ENCODE measurements at places on chromosomes 7 and 10.

GRCh38 chr10:51620131-51620530, 79.3 kb downstream of the CSTF2T start:
- H3K36me3 ChIP-seq = no peaks in the 10 kb centered on the region
- H3K4me1 ChIP-seq = no peaks in the 10 kb centered on the region
- H3K27ac ChIP-seq = no peak overlapping the region
- no peak overlapping the region for H3K4me3 ChIP-seq

DNA sequence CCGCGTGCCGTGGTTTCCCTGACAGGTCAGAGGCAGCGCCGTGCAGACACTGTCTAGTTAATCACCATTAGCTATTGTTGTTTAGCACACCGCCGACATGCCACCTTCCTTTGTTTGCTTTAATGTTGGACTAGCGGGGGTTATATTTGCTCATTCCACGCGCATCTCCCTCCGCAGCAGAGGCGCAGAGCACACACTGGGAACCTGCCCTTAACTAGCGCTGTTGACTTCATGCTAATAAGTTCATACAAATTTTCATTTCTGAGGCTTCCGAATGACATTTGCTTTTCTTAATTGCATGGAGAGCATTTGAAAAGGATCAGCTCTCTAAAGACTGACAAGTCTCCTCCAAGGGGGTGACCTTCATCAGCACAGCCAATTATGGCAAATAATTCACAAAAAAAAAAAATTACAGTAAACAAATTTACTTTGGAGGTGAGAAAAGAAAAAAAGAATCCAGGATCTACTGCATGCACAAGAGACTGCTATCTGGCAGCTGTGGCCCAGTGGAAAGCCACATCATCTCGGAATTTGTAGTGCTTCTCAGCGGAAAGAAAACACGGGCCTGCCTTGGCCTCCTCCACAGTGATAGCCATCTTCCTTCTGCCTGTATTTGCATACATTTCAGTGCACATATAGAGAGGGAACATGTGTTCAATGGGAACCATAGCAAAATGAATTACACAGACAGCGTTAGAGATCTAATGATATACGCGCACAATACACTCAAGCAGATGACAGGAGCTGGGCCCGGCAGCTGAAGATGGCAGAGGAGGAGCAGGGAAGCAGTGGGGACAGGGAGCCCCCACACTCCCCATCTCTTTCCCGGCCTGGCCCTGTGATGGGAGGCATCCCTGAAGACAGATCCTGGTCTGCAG, 94.2 kb downstream of the EBF3 start:
- no peak for DNase-seq
- H3K27ac ChIP-seq = no peak overlapping the region
- no peak overlapping the region for H3K4me3 ChIP-seq
- H3K36me3 ChIP-seq = no peaks in the 10 kb centered on the region
- no peaks in the 10 kb centered on the region for H3K27me3 ChIP-seq

- H3K4me1 ChIP-seq = no peaks in the 10 kb centered on the region
- no peaks in the 10 kb centered on the region for H3K36me3 ChIP-seq
- DNase-seq = no peak
- H3K27ac ChIP-seq = no peak overlapping the region
- no peaks in the 10 kb centered on the region for H3K27me3 ChIP-seq
- H3K4me3 ChIP-seq = no peak overlapping the region
Observed at GRCh38 chr10:20962165-20962564, 65.1 kb upstream of the NEBL start.

GRCh38 chr10:73746721-73747120, 2.5 kb downstream of the SEC24C start:
- no peak for DNase-seq
- H3K4me3 ChIP-seq = no peak overlapping the region
- H3K27me3 ChIP-seq = no peaks in the 10 kb centered on the region
- H3K4me1 ChIP-seq = peaks cover 5% of the 10 kb centered on the region
- peaks cover 34% of the 10 kb centered on the region for H3K36me3 ChIP-seq

DNA sequence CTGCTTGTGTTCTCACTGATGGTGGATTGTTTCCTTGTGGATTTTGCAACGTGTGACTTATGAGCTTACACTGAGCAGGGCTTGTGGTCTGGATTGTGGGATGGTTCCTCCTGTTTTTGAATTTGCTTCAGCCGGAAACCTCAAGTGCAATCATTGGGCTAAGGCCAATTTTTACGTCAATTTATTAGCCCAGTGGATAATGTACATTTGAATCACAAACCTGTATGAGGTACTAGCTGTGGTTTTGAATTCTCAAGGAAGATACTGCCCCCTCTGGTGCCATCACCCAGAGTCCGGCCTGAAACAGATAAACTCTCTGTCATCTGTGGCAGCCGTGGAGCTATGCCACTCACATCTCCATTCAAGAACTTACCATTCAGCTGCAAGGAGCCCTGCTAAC, 7.3 kb upstream of the ZNF777 start:
- no peak overlapping the region for H3K4me3 ChIP-seq
- no peaks in the 10 kb centered on the region for H3K27me3 ChIP-seq
- DNase-seq = no peak
- no peaks in the 10 kb centered on the region for H3K4me1 ChIP-seq
- peaks cover 1% of the 10 kb centered on the region for H3K36me3 ChIP-seq
- H3K27ac ChIP-seq = no peak overlapping the region

DNA sequence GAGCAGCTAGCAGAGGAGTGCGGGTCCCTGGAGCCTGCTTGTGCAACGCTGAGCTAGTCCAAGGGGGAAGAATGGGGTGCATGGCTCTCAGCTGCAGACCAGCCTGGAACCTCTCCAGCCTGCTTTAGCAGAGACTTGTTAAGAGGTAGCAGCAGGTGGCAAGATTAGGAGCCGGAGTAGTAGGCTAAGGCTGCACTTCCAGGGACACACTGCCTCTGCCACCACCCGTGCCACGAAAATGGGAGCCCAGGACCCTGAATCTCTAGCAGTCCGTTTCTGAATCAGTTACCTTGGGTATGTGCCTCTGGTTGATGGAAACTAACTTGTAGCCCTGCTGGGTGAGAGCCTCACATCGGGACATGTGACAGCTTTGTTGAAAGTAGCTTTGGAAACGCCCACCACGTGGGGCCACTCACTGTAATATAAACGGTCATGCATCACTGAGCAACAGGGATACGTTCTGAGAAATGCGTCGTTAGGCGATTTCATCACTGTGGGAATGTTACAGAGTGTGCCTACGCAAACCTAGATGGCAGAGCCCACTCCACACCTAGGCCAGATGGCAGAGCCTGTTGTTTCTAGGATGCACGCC, 25.9 kb downstream of the HTRA1 start:
- no peak overlapping the region for H3K27ac ChIP-seq
- H3K4me1 ChIP-seq = peaks cover 7% of the 10 kb centered on the region
- no peaks in the 10 kb centered on the region for H3K36me3 ChIP-seq

GRCh38 chr7:77258014-77258413, 58.4 kb upstream of the FGL2 start:
- H3K27me3 ChIP-seq = no peaks in the 10 kb centered on the region
- H3K4me3 ChIP-seq = no peak overlapping the region
- DNase-seq = no peak
- no peaks in the 10 kb centered on the region for H3K4me1 ChIP-seq
- no peaks in the 10 kb centered on the region for H3K36me3 ChIP-seq

- DNase-seq = no peak
- peaks cover 4% of the 10 kb centered on the region for H3K36me3 ChIP-seq
- H3K4me1 ChIP-seq = no peaks in the 10 kb centered on the region
- H3K4me3 ChIP-seq = no peak overlapping the region
Observed at GRCh38 chr7:37275078-37275710, 173.5 kb downstream of the ELMO1 start.

DNA sequence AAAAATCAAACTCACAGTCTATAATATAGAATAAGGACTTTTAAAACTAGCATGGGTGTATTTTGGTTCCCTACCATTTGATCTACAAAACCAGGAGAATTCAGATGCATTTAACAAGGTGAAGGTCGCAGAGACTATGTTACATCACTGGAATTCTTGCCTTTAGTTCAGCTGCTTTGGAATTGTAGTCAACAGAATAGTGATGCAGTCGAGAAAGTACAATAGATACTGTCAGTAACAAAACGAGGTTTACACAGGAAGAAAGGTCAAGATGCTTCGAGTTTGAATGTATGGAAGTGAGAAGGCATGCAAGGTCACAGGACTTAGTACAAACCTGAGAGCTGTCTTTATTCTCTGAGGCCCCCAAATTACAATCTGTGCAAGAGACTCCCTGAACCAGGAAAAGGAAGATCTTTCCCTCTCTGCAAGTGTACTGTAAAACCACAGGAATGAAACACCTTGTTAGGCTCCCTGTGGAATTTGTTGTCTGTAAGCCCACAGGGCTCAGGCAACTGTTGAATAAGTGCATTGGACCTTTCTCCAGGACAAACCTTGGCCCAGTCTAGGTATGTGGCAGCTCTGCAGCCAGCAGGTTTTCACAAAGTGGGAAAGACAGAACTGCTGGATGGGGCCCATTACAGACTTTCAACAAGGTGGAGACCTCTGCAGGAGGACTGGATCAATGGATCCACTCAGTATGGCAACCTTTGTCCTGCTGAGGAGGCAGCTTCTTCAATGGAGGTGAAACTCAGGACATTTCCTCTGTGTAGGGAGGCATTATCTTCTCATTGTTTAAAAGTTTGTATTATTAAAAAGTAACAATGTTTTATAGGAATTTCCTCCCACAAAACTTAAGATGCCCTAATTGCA, 101.1 kb upstream of the GSDME start:
- H3K36me3 ChIP-seq = peaks cover 6% of the 10 kb centered on the region
- H3K27me3 ChIP-seq = no peaks in the 10 kb centered on the region
- H3K4me1 ChIP-seq = no peaks in the 10 kb centered on the region
- no peak overlapping the region for H3K27ac ChIP-seq

DNA sequence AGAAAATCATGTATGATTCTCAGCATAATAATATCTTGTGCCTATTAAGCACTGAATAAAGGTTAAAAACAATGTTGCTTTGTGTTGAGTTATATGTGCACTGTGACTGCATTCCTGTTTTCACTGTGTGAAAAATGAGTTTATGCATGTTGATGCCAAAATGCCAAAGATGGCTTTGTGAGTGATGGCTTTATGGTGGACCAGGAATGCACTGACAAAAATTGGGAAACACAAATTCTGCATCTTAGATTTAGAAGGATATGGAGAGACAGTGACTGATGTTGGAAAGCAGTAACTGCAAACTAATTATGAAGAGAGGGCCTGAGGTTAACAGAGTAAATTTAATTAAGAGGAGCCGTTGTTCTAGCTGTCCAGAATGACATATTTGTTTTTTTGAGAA, 440.4 kb downstream of the KIF20B start:
- H3K4me3 ChIP-seq = no peak overlapping the region
- H3K27me3 ChIP-seq = no peaks in the 10 kb centered on the region
- no peak for DNase-seq
- no peak overlapping the region for H3K27ac ChIP-seq

DNA sequence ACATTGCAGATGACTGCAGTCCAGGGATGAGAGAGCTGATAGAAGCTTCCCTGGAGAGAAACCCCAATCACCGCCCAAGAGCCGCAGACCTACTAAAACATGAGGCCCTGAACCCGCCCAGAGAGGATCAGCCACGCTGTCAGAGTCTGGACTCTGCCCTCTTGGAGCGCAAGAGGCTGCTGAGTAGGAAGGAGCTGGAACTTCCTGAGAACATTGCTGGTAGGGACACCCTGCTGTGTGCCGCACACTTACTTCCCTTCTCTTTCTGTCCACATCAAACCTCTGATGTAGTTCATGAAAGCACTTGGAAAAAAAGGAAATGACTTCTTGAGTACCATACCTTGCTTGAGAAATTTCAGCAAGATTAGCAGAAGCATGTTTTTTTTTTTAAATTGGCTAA, 25.3 kb downstream of the MAP3K8 start:
- H3K4me3 ChIP-seq = no peak overlapping the region
- peaks cover 14% of the 10 kb centered on the region for H3K4me1 ChIP-seq
- H3K36me3 ChIP-seq = no peaks in the 10 kb centered on the region
- DNase-seq = no peak
- H3K27me3 ChIP-seq = no peaks in the 10 kb centered on the region
- no peak overlapping the region for H3K27ac ChIP-seq

DNA sequence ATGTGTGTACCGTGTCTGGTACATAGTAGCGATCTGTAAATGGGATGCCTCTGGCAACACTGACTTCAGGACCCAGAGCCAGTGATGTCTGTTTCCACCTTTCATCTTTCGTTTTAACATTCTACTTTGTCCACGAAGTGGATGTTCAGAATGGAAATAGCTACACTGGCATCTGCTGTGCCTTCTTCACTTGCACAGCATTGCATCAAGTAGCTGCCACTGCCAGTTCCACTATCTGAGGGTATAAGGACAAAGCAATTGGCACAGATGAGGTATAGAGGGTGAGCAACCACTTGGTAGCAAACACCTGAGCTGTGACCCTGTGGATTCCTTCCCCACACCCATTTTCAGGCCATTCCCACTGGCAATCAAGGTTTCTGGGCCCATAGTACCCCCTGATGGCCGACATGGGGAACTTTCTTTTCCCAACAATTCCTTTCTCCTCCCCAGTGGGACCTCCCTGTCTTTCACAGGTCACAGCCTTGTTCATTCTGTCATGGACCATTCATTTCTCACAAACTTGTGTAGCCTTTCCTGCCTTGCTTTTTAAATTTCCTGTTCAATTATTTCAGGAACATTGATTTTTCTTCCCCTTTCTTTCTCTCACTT, 4.0 kb downstream of the ITGA8 start:
- no peak for DNase-seq
- no peak overlapping the region for H3K27ac ChIP-seq
- H3K36me3 ChIP-seq = no peaks in the 10 kb centered on the region
- no peak overlapping the region for H3K4me3 ChIP-seq

DNA sequence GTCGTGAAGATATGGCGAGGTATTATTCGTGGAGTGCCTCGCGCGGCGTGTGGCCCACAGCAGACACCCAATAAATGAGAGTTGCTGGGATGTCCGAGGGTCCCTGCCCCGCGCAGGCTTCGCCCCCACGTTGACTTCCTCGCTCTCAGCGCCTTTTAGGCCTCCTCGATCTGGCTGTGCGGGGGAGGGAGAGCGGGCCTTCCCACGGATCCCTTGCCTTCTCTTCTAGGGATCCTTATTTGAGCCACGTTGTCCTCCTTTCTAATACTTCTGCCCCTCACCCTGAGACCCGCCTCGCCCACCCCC, 660 bp downstream of the VCL start:
- DNase-seq = no peak
- H3K4me3 ChIP-seq = peak overlapping the region; percentile 88
- H3K4me1 ChIP-seq = peaks cover 24% of the 10 kb centered on the region
- H3K27me3 ChIP-seq = no peaks in the 10 kb centered on the region

- H3K27ac ChIP-seq = no peak overlapping the region
- H3K36me3 ChIP-seq = no peaks in the 10 kb centered on the region
- H3K4me1 ChIP-seq = no peaks in the 10 kb centered on the region
- no peak overlapping the region for H3K4me3 ChIP-seq
- H3K27me3 ChIP-seq = no peaks in the 10 kb centered on the region
Observed at GRCh38 chr10:75859141-75859540, 427.7 kb downstream of the LRMDA start.
